ENCODE measurements at places on chromosomes 11 and 22. TPM values are rescaled to one million over a fixed set of nuclear protein-coding genes. Genes with fewer than 3 reads are reported as not detected.

- H3K4me1 ChIP-seq = no peaks in the 10 kb centered on the region
- H3K36me3 ChIP-seq = no peaks in the 10 kb centered on the region
- H3K27ac ChIP-seq = no peak overlapping the region
- H3K27me3 ChIP-seq = peaks cover 13% of the 10 kb centered on the region
Observed at GRCh38 chr11:134554861-134555260, 142.8 kb upstream of the B3GAT1 start.

GRCh38 chr11:105673089-105673488, 63.2 kb downstream of the GRIA4 start:
- no peak overlapping the region for H3K4me3 ChIP-seq
- H3K27me3 ChIP-seq = no peaks in the 10 kb centered on the region
- H3K36me3 ChIP-seq = no peaks in the 10 kb centered on the region
- H3K27ac ChIP-seq = no peak overlapping the region
- DNase-seq = peak; percentile 51

DNA sequence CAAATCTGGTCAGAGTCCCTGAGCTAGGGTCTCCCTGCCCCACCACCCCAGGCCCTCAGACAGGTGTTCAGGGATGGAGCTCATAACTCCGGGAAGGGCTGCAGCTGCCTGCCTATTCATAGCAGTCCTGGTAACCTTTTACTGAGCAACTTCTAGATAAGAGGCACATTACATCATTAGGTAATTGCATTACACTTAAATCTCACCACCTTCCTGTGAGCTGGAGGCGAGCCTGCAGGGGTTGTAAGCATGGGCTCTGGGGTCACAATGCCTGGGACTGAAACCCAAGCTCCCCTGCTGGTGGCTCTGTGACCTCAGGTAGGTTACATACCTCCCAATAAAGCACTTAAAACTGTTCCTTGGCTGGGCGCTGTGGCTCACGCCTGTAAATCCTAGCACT, 22.5 kb downstream of the TP53I11 start:
- no peak overlapping the region for H3K4me3 ChIP-seq
- no peaks in the 10 kb centered on the region for H3K27me3 ChIP-seq
- no peak overlapping the region for H3K27ac ChIP-seq

FGF4 gene
- not detected for total RNA-seq

GRCh38 chr22:24937114-24937513, 9.4 kb downstream of the LHFPL7 start:
- no peak overlapping the region for H3K27ac ChIP-seq
- no peaks in the 10 kb centered on the region for H3K36me3 ChIP-seq
- no peak overlapping the region for H3K4me3 ChIP-seq
- peak; percentile 35 for DNase-seq

MYO18B gene
- total RNA-seq = 1.2 TPM

- no peak overlapping the region for H3K4me3 ChIP-seq
- peaks cover 10% of the 10 kb centered on the region for H3K36me3 ChIP-seq
- no peak overlapping the region for H3K27ac ChIP-seq
- no peaks in the 10 kb centered on the region for H3K27me3 ChIP-seq
- no peaks in the 10 kb centered on the region for H3K4me1 ChIP-seq
Observed at GRCh38 chr11:88229303-88229702, 54.1 kb upstream of the RAB38 start.

GRCh38 chr11:10597877-10598351, 29.4 kb upstream of the LYVE1 start:
- H3K4me1 ChIP-seq = no peaks in the 10 kb centered on the region
- H3K36me3 ChIP-seq = no peaks in the 10 kb centered on the region
- no peak for DNase-seq

- no peak for DNase-seq
- no peaks in the 10 kb centered on the region for H3K27me3 ChIP-seq
- H3K4me3 ChIP-seq = no peak overlapping the region
- no peaks in the 10 kb centered on the region for H3K36me3 ChIP-seq
Observed at GRCh38 chr22:27476729-27477128, 324.8 kb downstream of the MN1 start.
